ENCODE measurements at places on chromosomes 3 and 15. TPM values are rescaled to one million over a fixed set of nuclear protein-coding genes. Genes with fewer than 3 reads are reported as not detected.

- DNase-seq: no peak
- no peaks in the 10 kb centered on the region for H3K27me3 ChIP-seq
- peaks cover 51% of the 10 kb centered on the region for H3K4me1 ChIP-seq
- peak overlapping the region; percentile 46 for H3K4me3 ChIP-seq
- peaks cover 22% of the 10 kb centered on the region for H3K36me3 ChIP-seq
Measured at GRCh38 chr3:39191773-39192172, 622 bp downstream of the XIRP1 start.

Gene GABRR3
- total RNA-seq: not detected

GRCh38 chr3:12579905-12580304 is 23.0 kb downstream of the MKRN2 start:
- no peak overlapping the region for H3K4me3 ChIP-seq
- no peak overlapping the region for H3K27ac ChIP-seq
- DNase-seq: no peak
- no peaks in the 10 kb centered on the region for H3K27me3 ChIP-seq
- no peaks in the 10 kb centered on the region for H3K4me1 ChIP-seq
- peaks cover 80% of the 10 kb centered on the region for H3K36me3 ChIP-seq

DNA sequence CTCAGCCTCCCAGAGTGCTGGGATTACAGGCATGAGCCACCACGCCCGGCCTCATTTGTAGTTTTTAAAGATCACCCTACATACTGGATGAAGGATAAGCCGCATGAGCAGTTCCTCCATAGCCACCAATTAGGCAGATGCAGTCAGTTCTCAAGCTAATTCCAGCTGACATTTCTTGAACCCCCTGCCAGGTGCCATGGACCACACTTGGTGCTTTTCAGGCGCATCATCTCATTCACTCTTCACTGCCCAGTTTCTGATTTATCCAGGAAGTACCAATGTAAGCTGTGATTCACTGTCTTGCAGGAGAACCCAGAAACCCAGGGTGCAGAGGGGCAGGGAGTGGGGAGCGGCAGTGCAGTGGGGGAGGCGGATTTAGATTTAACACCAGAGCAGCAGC is 56.5 kb upstream of the RASA2 start:
- H3K36me3 ChIP-seq: peaks cover 12% of the 10 kb centered on the region
- no peaks in the 10 kb centered on the region for H3K27me3 ChIP-seq
- H3K27ac ChIP-seq: no peak overlapping the region
- H3K4me1 ChIP-seq: peaks cover 17% of the 10 kb centered on the region
- no peak overlapping the region for H3K4me3 ChIP-seq
- DNase-seq: no peak

DNA sequence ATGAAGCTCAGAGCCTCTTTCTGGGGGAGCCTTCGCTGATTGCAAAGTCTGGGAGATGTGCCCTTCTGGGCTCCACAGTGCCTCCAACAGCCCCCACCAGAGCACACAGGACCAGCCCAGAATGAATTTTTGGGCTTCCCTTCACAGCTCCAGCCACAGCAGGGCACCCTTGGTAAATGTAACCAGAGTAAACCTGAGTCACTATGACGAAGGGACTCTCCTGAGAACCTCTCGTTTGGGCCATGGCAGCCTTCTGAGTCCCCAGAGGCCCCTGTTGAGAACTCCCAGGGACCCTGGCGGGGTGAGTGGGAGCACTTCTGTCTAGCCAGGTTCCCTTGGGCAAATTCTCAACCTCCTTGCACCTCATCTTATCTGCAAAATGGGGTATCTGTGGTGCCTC is 20.8 kb downstream of the FAM3D start:
- H3K4me3 ChIP-seq: no peak overlapping the region
- no peak for DNase-seq
- no peaks in the 10 kb centered on the region for H3K36me3 ChIP-seq
- H3K27ac ChIP-seq: no peak overlapping the region
- no peaks in the 10 kb centered on the region for H3K27me3 ChIP-seq

- peak; percentile 52 for DNase-seq
- no peak overlapping the region for H3K4me3 ChIP-seq
- no peaks in the 10 kb centered on the region for H3K36me3 ChIP-seq
- peaks cover 12% of the 10 kb centered on the region for H3K4me1 ChIP-seq
- H3K27me3 ChIP-seq: no peaks in the 10 kb centered on the region
Measured at GRCh38 chr3:45907769-45908705, 21.7 kb downstream of the CCR9 start.
